ENCODE measurements at places on chromosomes 2 and 18.
A peak's percentile ranks its signal among the peaks of the same experiment; 100 is the strongest.

DNA sequence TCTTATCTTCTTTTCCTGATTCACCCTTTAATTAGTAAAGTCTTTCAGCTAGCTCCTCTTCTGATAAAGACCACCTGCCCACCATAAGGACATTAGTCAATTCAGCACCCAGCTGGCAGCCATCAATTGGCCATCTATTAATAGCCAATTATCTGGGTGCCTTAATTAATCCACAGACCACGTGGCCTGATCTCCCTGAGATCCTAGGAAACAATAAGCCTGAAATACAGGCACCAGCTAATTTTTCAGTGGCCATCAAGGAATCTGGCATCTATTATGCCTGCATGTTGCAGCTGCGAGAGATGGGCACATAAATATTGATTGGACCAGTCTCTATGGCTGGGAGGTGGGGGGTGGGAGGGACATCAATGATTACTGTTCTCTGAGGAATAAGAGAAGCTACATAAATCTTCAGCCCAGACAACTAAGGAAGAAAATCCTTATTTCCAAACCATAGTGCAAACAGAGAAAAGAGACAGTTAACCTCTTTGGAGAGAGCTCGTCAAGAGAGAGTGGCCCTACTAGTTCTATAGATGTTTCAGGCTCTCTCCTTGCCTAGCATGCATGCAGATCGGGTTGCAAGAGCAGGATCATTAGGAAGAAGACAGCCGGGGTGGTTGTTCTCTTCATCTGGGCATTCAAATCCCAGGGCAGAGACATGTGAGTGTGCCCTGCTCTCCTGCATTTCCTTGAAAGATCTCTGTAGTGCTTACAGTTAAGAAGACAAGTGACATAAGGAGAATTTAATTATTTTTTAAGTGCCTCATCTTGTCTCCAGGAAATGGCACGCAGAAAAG, 8.7 kb downstream of the GALNT14 start:
- no peak for DNase-seq

- no peak for DNase-seq
Measured at GRCh38 chr2:236724200-236724599, 154.6 kb downstream of the ACKR3 start.

- DNase-seq = no peak
Measured at GRCh38 chr2:165776013-165776412, 18.0 kb downstream of the GALNT3 start.

DNA sequence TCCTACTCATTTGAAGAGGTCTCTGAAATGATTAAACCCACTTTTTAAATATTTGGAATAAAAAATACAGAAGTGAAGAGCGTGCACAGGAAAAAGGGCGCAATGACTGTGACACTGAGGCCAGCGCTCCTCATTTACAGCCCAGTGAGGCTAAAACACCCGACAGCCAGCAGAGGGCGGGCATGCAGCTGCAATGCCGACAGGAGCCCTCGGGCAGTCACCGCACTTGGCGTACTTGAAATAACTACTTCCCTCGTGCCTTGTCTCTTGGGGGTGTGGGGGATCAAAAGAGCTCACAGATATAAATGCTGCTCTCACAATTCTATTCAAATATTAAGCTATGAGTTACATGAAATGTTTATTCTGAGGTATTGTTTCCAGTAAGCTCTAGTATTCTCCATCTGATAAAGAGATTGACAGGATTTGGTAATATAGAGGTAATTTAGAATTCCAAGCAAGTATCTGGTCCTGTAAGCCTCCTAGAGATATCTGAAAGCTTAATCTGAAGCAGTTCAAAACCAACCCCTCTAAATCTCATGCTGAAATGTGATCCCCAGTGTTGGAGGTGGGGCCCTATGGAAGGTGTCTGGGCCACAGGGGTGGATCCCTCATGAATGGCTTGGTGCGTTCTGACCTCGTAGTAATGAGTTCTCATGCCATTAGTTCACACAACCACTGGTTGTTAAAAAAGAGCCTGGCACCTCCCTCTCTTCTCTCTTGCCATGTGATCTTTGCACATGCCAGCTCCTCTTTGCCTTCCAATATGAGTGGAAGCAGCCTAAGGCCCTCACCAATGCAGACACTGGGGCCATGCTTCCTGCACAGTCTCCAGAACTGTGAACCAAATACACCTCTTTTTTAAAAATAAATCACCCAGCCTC, 93.6 kb downstream of the ZAP70 start:
- DNase-seq = peak; percentile 79

DNA sequence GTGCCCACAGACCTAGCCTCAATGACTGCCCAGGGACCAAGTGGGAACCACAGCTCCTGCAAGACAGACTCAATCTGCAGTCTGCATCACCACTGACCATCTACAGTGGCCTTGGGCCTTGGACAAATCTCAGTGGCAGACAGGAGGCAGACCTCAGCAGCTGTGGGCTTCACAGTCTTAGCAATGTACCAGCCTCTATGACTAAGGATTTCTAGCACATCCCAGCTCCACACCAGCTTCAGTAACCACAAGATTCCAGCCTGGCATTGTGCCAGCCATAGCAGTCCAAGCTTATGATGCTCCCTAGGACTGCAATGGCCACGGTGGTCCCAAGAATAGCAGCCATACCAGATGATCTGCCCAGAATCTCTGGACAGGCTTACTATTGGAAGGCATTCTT, 19.6 kb upstream of the WDR75 start:
- no peak for DNase-seq
